ENCODE measurements at places on chromosomes 3 and 15.

DNA sequence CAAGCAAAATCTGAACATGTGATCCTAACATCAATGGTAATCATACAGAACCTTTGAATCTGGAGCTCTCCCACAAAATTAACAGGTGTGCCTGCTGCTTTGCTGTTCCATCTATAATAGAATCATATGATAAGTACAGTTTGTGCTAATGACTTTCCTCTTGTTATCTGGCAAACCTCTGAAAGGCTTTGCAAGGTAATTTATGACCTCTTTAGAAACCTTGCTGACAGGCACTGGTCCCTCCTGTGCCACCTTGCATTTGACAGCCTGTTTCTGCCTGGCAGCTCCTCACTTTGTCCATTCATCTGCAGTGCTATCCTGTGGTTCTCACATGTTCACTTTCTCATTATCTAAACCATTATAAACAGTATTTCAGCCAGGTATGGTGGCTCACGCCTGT, 10.2 kb upstream of the HTR3C start:
- no peak for DNase-seq

- no peak for DNase-seq
These were observed 506 bp downstream of the RAD51 start for GRCh38 chr15:40695469-40695890.

GRCh38 chr3:121735047-121735696, 14.4 kb downstream of the GOLGB1 start:
- DNase-seq: no peak

GRCh38 chr3:108088697-108089096, 2.1 kb downstream of the CD47 start:
- no peak for DNase-seq

DNA sequence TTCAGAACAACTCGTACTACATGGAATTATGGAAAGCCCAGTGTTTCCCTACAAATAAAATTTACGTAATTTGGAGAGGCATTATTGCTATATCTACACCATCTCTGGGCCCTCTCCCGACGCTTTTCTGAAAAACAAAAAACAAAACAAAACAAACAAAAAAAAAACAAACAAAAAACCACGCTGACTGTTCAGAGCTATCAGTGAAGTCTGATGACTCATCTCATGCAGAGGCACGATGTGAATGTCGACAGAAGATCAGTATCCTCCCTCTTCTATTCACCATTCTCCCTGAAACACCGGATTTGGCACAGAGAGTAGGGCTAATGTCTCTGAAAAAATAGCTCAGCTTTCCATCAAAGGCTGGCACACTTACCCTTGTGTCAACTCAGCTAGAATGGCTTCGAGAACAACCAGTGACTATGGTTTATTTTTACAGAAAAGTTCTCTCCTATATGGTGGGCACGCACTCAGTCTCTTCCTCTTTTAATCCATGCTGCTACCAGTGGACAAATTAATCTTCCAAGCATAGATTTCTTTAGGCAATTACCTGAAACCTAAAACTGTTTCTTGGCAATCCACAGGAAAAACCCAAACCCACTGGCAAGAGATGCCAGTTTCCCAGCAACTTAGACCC, 1.5 kb downstream of the CRBN start:
- no peak for DNase-seq

DNA sequence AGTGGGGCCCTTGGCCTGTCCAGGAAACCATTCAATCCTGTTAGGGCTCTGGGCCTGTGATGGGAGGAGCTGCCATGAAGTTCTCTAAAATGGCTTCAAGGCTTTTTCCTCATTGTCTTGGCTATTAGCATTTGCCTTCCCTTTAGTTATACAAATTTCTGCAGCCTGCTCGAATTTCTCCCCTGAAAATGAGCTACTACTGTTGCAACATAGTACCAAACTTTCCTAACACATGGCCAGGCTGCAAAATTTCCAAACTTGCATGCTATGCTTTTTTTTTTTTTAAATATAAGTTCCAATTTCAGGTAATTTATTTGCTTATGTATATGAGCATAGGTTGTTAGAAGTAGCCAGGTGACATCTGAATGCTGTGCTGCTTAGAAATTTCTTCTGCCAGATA, 560.8 kb upstream of the TBL1XR1 start:
- DNase-seq: no peak

- no peak for DNase-seq
These were observed 321.0 kb upstream of the NAALADL2 start for GRCh38 chr3:174538151-174538550.

DNA sequence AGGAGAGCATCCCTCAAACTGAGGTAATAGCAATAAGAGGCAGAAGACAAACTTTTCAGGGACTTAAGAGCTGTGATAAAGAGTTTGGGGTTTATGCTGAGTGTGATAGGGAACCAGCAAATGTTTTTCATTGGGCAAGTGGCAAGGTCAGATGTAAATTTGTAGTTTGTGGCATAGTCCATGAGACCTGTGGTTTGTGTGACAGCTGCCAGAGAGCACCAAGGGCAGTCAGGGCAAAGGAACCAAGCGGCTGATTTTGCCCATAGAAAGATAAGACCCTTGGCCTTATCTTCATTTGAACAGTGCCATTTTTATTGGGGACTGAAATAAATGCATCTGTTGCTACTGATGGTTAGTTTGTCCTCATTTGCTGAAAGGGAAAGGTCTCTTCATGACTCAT, 220.3 kb downstream of the LRRN1 start:
- DNase-seq: no peak
